ENCODE measurements at places on chromosomes 13 and 19. TPM values are rescaled to one million over a fixed set of nuclear protein-coding genes. Genes with fewer than 3 reads are reported as not detected.

The KLF2 gene
- total RNA-seq = 6.1 TPM

The APOC1 gene
- 0.47 TPM for total RNA-seq

The VSTM2B gene
- total RNA-seq = not detected

The ZNF563 gene
- total RNA-seq = 3.7 TPM

The RXFP2 gene
- not detected for total RNA-seq

The ABHD17A gene
- 167 TPM for total RNA-seq

The PRSS57 gene
- not detected for total RNA-seq

The GSX1 gene
- not detected for total RNA-seq

The DAND5 gene
- total RNA-seq = not detected

The ZNF653 gene
- total RNA-seq = 7.4 TPM

The ACTMAP gene
- 0.35 TPM for total RNA-seq

The SPRY2 gene
- total RNA-seq = 19.1 TPM

The LGALS7 gene
- total RNA-seq = not detected

The NOTCH3 gene
- 42.6 TPM for total RNA-seq

The SLC39A3 gene
- total RNA-seq = 18.7 TPM

The PALM3 gene
- total RNA-seq = 0.30 TPM

The SBK2 gene
- total RNA-seq = not detected

The TSHZ3 gene
- total RNA-seq = 4.6 TPM

The ZNF90 gene
- total RNA-seq = 1.6 TPM

The PLA2G4C gene
- 2.7 TPM for total RNA-seq

The KLK14 gene
- not detected for total RNA-seq

The DYRK1B gene
- 9.0 TPM for total RNA-seq

The EHD2 gene
- 106 TPM for total RNA-seq

The PRR36 gene
- total RNA-seq = not detected

The ZNF471 gene
- total RNA-seq = 2.9 TPM

The CEACAM16 gene
- not detected for total RNA-seq

The FRY gene
- 11.6 TPM for total RNA-seq

The GTF2F2 gene
- total RNA-seq = 8.9 TPM

The MEIS3 gene
- 48.6 TPM for total RNA-seq

The LGALS7B gene
- not detected for total RNA-seq
